T follicular helper cell (primary cell): ENCODE measurements at places on chromosomes 7 and 10.
A peak's percentile ranks its signal among the peaks of the same experiment; 100 is the strongest.

GRCh38 chr10:100163704-100164621, 21.9 kb downstream of the ERLIN1 start:
- DNase-seq = no peak

GRCh38 chr10:104688251-104689042, 47.4 kb downstream of the SORCS3 start:
- DNase-seq = no peak

DNA sequence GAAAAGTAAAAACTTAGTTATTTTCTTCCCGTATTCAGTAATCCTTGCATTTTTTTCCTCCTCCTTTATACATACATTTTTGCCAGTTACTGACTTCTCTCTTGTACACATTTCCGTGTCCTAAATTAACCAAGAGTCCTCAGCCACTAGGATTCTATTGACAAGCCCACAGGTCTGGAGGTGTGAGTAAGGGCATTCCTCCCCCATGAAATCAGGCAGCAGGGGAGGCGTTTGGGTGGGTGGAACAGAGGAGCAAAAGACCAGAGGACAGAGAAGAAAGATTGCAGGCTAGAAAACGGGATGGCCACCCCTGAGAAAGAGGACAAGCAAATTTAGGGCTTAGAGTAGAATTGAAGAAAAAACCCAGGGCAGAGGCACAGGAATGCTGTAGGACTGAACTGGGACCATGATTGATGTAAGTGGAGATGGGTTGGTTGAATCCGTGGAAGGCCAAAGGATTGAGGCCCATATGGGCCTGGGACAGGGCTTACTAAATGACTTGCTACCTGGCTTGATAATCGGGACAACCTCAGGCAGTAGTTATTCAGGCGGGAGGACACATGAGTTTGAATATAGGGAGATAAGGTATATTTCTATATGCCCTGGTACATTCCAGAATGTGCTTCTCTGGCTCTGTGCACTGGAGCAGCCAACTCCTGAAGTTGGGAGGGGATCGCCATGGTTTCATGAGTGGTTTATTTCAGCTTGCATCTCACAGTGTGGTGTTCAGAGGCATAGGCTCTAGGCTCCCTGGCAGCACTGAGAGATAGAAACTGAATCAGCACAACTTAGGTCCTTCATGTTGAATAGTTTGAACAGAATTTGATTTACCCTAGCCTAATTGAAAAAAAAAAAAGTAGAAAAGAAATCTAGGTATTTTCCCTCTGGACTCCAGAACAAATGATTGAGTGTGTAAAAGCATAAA, 28.0 kb downstream of the IKZF1 start:
- DNase-seq = no peak

- no peak for DNase-seq
These were observed 337.3 kb upstream of the GHITM start for GRCh38 chr10:83801983-83802382.

DNA sequence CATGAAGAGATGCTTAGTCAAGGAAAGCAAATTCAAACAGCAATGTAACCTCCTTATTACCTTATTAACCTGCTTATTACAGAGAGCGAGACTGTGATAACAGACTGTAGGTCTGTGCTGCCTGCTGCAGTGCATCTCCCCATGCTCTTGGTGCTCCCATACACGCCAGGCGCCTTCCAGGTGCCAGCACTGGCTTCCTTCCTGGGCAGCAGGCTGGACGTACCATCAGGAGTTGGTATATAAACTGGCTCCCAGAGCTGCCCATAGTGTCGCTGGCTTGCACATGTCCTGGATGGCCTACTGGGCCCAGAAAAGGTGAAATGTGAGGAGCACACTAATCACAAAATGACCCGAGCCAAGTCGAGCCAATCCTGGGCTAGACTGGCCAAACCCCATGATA, 13.5 kb downstream of the ATP6V0E2 start:
- no peak for DNase-seq

DNA sequence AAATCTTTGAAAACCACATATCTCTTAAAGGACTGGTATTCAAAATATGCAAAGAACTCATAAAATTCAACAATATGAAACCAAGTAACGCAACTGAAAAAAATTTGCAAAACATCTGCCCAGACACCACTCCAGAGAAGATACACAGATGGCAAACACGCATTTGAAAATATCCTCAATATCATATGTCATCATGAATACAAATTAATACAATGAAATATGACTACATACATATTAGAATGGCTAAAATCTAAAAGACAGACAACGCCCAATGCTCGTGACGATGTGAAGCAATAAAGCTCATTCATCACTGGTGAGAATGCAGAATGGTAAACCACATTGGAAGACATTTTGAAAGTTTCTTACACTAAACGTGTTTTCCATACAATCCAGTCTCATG, 770.1 kb upstream of the CELF2 start:
- no peak for DNase-seq

GRCh38 chr10:125232841-125233240, 72.5 kb upstream of the CTBP2 start:
- no peak for DNase-seq

DNA sequence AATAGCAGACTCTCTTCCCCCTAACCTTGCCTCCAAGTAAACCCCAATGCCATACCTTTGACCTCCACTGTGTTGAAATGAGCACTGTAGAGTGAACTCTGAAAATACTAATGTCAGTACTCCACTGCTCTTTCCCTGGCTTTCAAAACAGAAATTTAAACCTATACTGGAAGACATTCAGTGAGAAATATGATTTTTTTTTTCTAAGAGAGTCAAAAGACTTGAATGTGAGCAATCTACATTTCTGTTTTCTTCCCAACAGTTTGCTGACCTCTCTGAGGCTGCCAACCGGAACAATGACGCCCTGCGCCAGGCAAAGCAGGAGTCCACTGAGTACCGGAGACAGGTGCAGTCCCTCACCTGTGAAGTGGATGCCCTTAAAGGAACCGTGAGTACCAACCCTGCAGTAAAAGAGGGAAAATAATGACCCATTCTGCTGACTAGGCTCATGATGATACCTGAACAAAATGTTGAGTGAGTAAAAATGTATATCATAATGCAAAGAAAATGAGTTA, 6.4 kb downstream of the VIM start:
- no peak for DNase-seq

- DNase-seq = no peak
These were observed 104.4 kb upstream of the ADARB2 start for GRCh38 chr10:1841759-1842158.

DNA sequence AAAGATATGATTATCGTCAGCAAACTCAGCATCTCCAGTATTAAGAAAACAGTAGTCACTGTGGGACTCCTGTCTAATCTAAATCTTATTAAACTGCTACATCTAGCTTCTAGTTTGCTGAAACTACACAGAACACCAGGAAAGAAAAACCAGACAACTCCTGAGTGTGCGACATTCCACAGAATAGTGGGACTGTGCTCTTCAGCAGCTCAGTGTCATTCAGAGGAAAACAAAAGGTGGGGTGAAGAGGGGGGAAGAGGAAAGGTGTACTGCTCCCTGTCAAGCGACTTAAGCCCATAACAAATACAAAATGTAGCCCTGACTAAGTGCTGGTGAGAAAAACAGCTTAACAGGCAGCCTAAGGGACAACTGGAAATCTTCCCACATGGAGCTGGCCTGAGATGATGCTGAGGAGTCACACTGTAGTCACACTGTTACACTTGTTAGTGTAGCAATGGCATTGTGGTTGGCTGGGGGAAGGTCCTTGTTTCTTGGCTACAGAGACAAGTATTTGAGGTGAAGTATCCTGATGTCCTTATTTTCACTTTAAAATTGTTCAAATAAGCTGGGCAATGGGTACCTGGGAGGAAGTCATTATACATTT, 135.5 kb downstream of the USP6NL start:
- no peak for DNase-seq

DNA sequence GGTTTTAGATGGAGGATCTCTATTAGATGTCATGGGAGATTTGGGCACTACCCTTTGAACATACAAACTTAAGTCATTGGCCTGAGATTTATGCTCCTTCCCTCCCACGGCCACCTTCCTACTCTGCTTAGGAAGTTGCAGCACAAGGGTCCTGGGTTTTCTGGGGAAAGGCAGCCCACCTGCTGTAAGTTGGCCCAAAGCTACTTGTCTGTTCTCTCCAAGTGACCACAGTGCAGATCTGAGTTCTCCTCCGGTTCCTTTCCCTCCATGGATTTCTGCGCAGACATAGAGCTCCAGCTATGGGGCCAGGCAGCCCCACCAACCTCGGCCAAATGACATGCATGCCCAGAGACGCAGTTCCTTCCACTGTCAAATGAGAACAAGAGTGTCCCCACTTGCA, 12.8 kb upstream of the C10orf53 start:
- no peak for DNase-seq

GRCh38 chr10:79246606-79247275, 100.5 kb upstream of the PPIF start:
- DNase-seq = no peak

DNA sequence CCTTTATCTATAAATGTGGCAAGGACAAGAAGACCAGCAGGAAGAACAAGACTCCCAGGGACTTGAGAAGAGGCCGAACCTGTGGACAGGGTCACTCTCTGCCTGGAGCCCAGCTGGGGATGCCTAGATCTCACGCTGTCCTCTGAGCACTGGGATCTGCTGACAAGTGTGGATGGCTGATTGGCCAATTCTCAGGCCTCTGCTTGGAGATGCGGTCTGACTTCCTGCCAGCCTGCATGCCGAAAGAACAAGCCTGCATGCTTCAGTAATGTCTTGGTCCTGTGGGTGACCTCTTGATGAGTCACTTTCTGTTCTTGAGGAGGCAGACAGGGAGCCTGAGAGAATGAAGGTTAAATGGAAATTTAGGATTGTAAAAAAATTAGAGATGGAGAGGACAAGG, 84.7 kb downstream of the TMEM178B start:
- DNase-seq = no peak

GRCh38 chr7:44221231-44221791, 20.5 kb downstream of the YKT6 start:
- no peak for DNase-seq

- DNase-seq = no peak
These were observed 93.8 kb upstream of the MTPN start for GRCh38 chr7:136070736-136071505.

- no peak for DNase-seq
These were observed 560.5 kb downstream of the PARD3 start for GRCh38 chr10:34254596-34254995.

GRCh38 chr7:147432079-147432478, 1158.5 kb upstream of the C7orf33 start:
- no peak for DNase-seq

GRCh38 chr7:42770114-42770513, 141.8 kb downstream of the C7orf25 start:
- DNase-seq = no peak

DNA sequence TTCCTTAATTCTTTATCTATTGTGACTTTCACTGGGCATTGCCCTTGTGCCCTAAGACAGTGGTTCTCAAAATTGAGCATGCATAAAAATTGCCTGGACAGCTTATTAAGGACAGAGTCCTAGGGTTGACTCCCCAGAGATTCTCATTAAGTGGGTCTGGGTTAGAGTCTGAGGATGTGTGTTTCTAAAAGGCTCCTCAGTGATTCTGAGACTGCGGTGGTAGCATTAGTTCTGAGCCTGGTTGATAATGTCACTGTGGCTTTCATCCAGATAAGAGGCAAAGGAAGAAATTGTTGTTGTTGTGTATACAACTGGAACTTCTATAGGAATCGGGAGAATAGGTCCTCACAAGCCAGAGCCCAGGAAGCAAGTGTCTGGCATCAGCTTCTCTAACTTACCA, 1.3 kb downstream of the IFIT2 start:
- DNase-seq = no peak

DNA sequence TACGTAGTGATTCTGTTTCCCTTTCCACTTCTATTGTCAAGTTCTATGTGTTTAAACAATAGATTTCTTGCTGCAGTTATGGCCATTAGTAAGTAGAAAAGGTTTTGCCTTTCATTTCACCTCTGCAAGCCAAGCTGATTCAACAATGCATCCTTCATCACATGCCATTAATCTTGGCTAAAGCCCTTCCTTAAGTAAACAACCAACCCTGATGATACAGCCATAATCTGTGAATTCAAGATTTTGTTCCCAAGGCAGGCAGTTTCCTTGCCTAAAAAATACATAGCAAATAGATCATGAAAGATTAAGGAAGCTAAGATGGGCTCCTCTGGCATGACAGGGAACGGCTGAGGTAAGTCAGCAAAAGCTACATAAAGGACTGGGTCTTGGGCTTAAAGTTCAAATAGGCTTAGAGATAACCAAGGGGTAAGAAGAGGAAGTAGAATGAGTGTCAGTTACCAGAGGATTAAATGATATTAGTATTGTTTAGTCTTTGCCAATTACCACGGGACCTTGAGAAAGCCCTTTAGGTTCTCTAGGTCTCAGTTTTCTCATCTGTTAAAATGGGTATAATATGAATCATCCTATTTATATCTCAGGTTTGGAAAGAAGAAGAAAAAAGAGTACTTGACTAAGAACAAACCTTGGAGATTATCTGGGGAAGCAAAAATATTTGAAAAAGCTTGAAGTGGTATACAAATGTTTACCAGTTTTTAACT, 35.9 kb upstream of the ANK3 start:
- no peak for DNase-seq

- DNase-seq = no peak
These were observed 66.1 kb downstream of the MCMBP start for GRCh38 chr10:119806334-119807130.

DNA sequence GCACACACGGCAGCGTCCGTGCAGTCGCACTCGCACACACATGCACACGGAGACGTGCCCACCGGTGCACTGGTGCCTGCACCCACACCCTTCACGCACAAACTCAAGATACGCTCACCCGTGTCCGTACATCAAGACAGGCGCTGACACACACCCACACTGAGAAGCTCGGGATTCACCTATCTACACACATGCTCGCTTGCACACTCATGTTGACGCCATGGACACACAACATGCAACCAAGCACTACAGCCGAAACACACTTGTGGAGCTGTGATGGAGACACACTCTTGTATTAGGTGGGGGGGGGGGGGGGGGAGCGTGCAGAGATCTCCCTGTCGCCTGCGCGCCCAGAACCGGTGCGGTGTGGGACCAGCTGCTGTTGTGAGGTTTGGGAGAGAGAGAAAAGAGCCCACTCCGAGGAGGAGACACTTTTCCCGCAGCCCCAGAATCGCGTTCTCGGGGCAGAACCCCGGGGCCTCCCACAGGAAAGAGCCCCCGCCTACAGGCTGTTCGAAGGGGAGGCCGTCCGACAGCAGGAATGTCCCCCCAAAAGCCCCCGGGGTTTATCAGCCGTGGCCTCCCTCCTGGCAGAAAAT, 605 bp upstream of the NFKB2 start:
- peak; percentile 55 for DNase-seq

GRCh38 chr7:104039363-104039762, 49.9 kb upstream of the RELN start:
- DNase-seq = no peak
